Fibroblast of skin of left biceps (primary cell): ENCODE measurements at places on chromosomes 7 and 10.

DNA sequence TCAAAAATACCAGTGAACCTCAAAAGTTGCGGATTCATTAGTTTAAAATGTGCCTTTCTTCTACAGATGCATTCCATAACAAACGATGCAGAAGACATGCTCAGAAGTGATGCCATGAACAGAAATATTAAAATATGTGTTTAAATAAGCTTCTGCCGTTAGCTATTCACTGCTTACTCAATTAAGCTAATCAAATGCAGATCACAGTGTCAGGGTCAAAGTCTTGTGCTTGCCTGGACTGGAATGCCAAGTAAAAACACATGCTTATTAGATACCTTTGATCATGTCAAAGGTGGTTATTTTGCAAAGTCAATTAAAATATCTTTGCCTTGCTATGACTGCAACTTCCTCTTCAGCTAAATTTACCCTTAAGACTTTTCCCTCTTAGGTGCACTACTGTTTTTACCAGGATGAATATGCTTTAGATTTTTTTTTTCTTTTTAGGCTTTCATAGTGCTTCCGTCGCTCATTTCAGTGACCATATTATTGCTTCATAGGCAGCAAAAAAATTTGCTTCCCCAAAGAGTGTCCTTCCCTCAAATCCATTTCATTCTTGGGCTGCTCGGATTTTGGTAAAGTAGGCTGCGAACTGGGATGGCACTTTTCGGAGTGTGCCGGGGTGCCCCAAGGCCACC, 905 bp downstream of the ASB13 start:
- DNase-seq: peak; percentile 65

GRCh38 chr10:105037022-105037421, 395.9 kb downstream of the SORCS3 start:
- no peak for DNase-seq

- DNase-seq: no peak
Observed at GRCh38 chr7:87784424-87784823, 91.7 kb downstream of the SLC25A40 start.

DNA sequence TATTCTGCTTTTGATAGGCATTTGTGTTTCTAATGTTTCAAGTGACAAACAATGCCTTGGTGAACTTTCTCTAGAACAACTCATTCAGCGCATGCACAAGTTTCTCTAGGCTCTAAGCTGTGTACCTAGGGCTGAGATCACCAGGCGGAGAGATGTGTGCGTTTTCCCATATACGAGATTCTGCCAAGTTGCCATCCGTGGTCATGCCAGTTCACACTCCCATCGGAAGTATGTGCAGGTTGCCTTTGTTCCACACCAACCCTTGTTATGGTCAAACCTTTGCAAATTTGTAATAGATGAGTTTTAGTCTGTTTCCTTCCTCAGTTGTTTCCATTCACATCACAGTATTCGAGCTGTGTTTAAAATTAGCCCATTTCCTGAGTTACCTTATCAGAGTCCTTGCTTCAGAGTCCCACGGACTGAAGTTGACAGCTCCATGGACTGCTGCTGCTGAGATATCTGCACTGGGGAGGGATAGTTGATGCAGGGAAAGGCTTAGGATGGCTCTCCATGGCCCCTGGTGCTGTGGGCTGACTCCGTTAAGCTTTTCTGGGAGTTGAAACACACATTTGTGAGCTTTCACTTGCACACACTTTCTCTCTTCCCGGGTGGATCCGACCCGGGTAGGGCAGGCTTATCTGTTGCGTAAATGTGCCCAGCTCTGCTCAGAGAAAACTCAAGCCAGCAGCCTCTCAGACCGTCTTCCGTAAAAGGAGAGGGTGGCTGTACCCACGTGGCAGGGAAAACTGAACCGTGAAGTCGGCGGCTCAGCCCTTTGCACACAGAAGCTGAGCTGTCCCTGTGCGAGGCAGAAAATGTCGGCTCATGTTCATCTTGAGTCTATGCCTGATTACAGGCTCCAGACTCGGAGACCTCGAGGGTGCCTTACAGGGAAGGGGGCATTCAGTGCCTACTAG, 49.4 kb downstream of the HK1 start:
- DNase-seq: no peak

- DNase-seq: no peak
Observed at GRCh38 chr7:156380261-156380660, 260.3 kb upstream of the RNF32 start.

DNA sequence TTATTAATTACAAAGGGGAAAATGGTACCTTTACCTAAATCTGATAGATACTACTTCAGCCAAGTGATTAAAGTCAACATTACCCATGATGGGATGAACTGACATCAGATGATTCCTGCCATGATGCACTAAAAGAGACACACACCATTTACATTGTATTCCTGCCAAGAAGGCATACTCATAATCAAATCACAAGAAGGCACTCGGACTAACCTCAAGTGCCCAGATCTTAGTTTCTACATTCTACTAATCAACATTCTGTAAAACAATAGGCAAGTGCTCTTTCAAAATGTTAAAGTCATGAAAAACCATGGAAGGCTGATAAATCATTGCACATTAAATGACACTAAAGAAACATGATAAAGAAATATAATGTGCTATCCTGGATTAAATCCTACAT, 44.4 kb downstream of the SLC35G1 start:
- DNase-seq: no peak

DNA sequence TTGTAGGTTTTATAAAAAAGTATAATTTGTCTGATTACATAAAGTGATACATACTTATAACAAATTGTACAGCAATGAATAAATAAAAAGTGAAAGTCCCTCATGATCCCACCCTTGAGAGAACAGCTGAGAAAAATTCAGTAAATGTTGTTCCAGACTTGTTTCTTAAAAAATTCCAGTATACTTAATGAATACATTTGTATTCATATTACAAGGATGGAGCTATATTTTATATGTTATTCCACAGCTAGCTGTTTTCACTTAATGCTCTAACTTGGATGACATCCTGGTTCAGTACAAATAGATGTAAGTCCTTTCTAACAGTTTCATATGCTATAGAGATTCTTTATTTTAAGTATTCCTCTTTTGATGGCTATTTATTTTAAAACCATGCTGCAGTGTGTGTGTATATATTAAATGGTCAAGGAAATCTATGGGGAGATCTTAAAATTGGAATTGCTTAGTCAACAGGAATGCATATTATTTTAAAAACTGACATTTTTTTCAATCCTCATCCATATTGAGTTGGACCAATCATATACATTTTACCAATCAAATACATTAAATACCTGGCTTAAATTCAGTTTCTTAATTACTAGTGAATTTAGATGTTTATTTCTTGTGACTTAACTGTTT, 8.9 kb downstream of the STAMBPL1 start:
- no peak for DNase-seq

DNA sequence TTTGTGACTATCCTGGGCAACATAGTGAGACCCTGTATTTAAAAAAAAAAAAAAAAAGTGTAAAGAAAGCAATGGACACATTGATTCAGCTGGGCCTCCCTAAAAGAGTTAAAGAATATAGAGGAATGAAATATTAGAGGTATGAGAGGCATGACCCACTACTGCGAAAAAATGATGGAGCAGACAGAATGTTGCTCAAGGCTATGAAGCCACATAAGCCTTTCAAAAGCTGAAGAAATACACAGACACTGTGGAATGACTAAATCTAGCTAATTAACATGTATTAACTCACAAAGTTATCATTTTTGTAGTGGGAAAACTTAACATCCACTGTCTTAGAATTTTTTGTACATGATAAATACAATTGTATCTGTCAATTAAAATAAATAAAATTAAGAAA, 107.3 kb downstream of the HGF start:
- DNase-seq: no peak
